ENCODE measurements at places on chromosomes 3 and 15. TPM values are rescaled to one million over a fixed set of nuclear protein-coding genes. Genes with fewer than 3 reads are reported as not detected.

Gene PARP3
- 23.3 TPM for polyA plus RNA-seq

Gene ERC2
- polyA plus RNA-seq: 3.7 TPM

Gene MKRN3
- 2.0 TPM for polyA plus RNA-seq

Gene TMEM207
- polyA plus RNA-seq: 17.8 TPM

Gene IQCF5
- polyA plus RNA-seq: not detected

Gene CFAP100
- polyA plus RNA-seq: 1.5 TPM

Gene LRRC2
- 1.4 TPM for polyA plus RNA-seq

Gene SLC9C1
- polyA plus RNA-seq: 0.86 TPM

Gene ATP13A5
- polyA plus RNA-seq: 0.22 TPM

Gene GHSR
- polyA plus RNA-seq: not detected

Gene KCNMB2
- 24.1 TPM for polyA plus RNA-seq

Gene ZBBX
- 5.4 TPM for polyA plus RNA-seq

Gene KY
- polyA plus RNA-seq: 1.6 TPM

Gene ROPN1
- 0.07 TPM for polyA plus RNA-seq

Gene CHST2
- polyA plus RNA-seq: 39.3 TPM

Gene TADA3
- polyA plus RNA-seq: 69.4 TPM

Gene NR2F2
- 261 TPM for polyA plus RNA-seq

Gene ANKRD34C
- 0.12 TPM for polyA plus RNA-seq

Gene SPRED1
- polyA plus RNA-seq: 29.5 TPM

Gene SNX33
- 22.3 TPM for polyA plus RNA-seq

Gene SLC28A1
- polyA plus RNA-seq: 7.7 TPM

Gene FBXW12
- polyA plus RNA-seq: 0.34 TPM

Gene AGBL1
- 0.16 TPM for polyA plus RNA-seq
